ENCODE measurements at places on chromosomes 12 and 14.
A peak's percentile ranks its signal among the peaks of the same experiment; 100 is the strongest.

- DNase-seq, result no peak
Observed at GRCh38 chr12:117404940-117405339, 43.5 kb upstream of the NOS1 start.

DNA sequence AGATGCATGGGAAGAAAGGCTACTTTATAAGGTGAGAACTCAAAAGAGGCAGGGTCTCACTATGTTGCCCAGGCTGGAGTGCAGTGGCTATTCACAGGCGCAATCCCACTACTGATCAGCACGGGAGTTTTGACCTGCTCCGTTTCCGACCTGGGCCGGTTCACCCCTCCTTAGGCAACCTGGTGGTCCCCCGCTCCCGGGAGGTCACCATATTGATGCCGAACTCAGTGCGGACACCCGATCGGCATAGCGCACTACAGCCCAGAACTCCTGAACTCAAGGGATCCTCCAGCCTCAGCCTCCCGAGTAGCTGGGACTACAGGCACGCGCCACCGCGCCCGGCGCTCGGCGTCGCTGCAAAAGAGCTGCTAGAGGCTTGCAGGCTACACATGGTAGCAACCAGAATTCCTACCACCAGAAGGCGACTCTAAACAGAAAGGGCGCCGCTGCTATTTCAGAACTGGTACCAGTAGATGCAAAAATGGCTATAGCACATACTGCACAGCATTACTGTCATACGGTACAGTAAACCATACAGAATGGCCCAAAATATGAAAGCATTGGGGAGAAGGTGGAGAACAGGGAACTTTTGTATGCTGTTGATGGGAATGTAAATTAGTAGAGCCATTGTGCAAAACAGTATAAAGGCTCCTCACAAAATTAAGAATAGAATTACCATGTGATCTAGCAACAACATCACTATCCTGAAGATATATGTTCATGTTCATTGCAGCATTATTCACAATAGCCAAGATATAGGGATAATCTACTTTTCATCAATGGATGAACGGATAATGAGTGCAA is 1.2 kb upstream of the NEMF start:
- DNase-seq, result peak; percentile 58

DNA sequence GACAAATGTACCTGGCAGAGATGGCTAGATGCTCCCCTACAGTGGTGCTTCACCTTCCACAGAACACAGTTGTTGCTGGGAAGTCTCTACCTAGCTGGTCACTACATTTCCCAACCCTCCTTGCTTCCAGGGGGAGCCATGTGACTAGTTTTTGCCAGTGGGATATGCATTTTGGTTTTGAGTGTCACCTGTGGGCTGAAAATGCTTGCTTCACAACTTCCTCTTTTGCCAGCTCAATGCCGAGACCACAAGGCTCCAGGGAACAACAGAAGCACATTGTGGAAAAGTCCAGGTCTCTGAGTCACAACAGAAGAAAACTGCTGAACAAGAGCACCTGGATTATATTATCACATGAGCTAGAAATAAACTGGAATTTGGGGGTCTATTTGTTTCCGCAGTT is 48.5 kb upstream of the ARHGAP5 start:
- DNase-seq, result no peak

- DNase-seq, result no peak
Observed at GRCh38 chr12:48184549-48184922, 1.1 kb downstream of the CCDC184 start.

DNA sequence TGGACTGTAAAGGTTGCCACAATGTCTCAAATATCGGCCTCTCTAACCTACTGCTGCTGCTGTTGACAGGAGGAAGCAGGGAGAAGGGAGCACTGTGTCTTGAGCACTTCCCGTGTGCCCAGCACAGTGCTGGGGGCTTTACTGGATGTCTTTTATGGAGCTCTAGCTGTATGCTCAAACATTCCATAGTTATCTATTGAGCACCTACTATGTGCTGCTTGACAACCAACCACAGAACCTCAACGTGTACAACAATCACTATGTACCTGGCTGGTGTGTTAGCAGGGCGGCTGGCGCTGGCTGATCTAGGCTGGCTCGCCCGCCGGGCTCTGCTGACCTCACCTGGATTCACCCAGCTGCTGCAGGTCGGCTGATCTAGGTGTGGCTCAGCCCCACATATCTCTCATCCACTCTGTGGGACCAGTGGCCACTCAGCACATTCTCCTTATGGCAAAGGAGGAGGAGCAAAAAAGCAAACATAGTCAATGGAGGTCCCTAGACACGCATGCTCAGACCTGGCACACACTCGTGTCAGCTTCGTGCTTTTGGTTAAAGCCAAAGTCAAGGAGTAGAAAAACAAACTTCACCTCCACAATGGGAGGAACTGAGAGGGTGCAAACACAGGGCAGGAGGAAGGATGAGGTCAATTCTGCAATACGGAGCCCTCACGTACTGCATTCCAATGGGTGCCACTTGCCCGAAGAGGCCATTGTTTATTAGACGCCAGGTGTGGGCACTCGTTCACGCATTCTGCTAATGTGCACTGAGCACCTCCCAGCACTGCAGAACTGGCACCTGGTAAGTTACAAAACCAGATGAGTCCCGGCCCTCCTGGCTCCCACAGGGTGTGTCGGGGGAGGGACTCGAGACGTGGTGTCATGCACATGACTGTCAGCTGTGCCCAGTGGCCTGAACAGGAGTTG is 147.2 kb downstream of the SCARB1 start:
- no peak for DNase-seq

- DNase-seq, result no peak
Observed at GRCh38 chr12:22333186-22333712, 1.3 kb downstream of the ST8SIA1 start.

GRCh38 chr14:72929316-72930080 is 3.2 kb downstream of the DCAF4 start:
- no peak for DNase-seq

- DNase-seq, result no peak
Observed at GRCh38 chr12:120399531-120399930, 30.6 kb upstream of the MSI1 start.

DNA sequence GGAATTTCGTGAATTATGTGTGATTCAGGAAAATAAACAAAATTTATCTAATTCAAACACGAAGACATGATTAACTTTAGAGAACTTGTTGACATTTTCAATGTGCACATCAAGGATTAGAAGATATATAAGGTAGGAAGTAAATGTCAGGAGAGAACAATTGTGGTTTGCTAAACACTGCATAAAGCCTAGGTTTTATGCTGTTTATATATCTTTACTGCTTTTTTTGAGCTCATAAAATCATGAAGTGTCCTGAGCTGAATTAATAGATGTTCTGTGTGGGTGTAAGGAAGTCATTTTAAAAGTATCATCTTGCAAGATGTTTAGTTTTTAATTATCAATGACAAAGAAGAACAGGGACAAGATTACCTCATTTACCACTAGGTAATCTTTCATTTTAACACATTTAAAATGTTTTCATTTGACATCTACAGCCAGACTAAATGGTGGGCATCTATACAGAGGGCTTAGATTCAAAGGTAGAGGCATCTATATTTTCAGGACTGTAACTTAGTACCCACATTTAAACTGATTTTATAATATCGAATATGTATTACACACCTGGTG is 382.8 kb downstream of the ADAMTS20 start:
- no peak for DNase-seq

DNA sequence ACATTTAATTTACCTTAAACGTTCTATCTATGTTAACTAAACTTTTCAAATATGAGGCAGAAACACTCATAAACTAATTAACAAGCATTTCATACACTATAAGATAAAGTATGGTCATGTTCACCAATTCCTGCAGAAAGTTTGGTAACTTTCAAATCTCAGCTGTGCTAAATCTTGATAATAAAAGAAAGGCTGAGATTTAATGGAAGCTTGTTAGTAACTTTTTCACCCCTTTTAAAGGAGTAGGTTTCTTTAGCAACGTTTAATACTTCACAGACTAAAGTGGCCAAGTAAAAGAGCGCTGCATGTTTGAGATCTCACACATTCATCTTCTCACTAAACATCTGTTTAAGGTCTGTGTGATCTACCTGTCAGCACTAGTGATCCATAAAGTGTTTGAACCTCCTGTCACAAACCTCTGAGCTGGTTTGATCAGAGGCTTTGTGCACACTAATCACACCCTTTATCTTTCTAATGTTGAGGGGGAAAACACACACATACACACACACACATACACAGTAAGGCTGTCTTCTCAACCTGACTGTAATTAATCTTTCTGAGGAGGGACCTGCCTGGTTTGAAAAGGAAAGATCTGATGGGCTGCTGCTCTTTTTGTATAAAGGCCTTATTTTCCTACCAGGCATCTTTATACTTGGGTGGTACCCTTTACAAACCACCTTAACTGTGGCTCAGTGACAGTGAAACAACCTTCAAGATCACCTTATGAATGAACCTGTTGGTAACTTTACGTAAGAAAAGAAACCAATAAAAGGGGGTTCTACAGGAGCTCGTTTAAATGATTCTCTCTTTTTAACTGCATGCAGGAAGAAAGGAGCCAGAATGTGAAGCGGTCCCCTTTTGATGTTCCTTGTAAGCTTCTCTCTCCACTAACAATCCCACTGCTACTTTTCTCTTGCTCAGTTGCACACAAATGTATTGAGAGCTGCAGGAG is 244.2 kb downstream of the SOX5 start:
- no peak for DNase-seq

DNA sequence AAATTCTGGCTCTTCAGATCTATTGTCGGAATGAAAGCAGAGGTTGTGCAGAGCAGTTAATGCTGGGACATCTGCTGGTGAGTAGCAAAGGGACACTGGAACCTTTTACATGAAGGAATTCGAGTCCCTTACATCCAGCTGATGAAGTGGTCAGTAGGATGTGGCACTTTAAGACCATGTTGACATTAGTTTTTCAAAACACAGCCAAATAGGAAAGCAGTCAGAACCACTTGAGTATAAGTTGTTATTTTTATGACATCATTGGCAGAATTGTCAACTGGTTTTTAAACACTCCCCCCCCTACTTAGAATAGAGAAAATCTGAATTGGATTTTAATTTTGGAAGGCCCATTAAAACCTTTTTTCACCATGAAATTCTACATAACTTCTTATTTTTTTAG is 46.8 kb upstream of the AMN start:
- DNase-seq, result no peak

- no peak for DNase-seq
Observed at GRCh38 chr12:6315184-6315583, 4.7 kb downstream of the PLEKHG6 start.

Data from NCI-H526 treated with DMSO at 0.1 percent for 48 hours (cell line).